Activated CD4-positive, CD25-positive, alpha-beta regulatory T cell treated with anti-CD3 and anti-CD28 coated beads, Interleukin-2, amount 50 U/mL, for 16 hours (primary cell): ENCODE measurements at places on chromosomes 11 and 22.

GRCh38 chr11:106152013-106152412 is 74.6 kb downstream of the AASDHPPT start:
- DNase-seq: no peak

- no peak for DNase-seq
Observed at GRCh38 chr22:31329029-31329428, 17.1 kb downstream of the PATZ1 start.

DNA sequence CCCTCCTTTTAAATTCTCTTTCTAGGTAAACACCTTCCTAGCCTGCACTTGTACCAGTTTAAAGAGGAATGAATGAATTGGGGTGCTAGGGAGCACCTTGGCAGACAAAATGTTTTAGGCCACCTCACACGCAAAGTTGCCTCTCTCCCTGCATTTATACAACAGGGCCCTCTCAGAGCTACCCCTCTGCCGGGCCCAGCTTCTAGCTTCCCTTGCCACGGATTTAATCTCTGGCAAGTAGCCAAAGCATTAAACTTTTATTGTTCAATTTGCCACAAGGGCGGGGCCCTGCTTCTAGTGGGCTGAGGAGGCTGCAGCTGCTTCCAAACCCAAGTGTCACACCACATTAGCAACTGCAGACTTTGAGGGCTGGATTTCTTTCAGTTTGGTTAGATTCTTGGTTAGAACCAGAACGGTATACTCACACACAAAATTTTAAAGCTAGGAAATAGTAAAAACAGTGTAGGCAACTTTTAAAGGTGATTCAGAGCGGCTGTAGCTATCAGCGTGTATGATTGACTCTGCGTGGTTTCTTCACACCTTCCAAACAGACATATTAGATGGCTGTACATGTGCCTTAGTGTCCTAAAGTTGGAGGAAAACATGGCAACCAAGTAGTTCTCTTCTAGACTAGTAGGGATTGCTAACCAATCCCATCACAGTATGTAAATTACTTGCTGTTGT is 6.5 kb downstream of the KREMEN1 start:
- no peak for DNase-seq

DNA sequence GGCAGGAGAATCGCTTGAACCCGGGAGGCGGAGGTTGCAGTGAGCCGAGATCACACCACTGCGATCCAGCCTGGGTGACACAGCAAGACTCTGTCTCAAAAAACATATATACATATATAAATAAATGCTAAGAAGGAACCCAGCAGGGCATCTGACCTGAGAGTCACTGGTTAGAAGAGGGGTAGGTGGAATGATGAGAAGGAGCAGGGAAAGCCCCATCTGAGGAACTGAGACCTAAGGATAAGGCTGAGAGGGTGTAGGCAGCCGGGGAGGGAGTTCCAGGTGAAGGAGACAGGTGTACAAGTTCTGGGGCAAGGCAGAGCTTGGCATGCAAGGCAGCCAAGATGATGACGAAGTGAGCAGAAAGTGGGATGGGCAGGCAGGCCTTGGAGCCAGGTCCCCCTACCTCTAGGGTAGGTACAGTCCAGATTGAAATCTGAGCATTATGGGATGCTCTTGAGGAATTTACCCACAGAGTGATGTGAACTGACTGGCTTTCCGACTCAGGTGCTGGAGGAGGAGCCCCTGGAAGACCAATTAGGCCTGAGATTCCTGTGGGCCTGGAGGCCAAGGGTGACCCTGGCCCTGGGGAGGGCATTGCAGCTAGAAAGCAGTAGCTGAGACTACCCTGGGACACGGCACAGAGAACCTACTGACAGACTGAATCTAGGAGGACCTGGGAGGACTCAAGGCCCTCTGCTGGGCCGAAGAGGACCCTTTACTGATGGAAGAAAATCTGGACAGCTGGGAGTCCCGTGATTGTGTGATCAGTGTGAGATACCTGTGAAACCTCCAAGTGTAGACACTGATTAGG is 22.8 kb downstream of the KLHL22 start:
- no peak for DNase-seq

GRCh38 chr11:79575701-79576100 is 134.9 kb upstream of the TENM4 start:
- DNase-seq: no peak
